ENCODE measurements at places on chromosomes 11 and 22. TPM values are rescaled to one million over a fixed set of nuclear protein-coding genes. Genes with fewer than 3 reads are reported as not detected.

Gene MS4A6A
- total RNA-seq, result not detected

GRCh38 chr11:114563077-114563476 lies 3.4 kb upstream of the NXPE1 start:
- DNase-seq, result no peak
- H3K4me1 ChIP-seq, result peaks cover 4% of the 10 kb centered on the region
- peaks cover 2% of the 10 kb centered on the region for H3K36me3 ChIP-seq
- no peak overlapping the region for H3K27ac ChIP-seq
- H3K4me3 ChIP-seq, result no peak overlapping the region

GRCh38 chr11:101336858-101337257 lies 207.2 kb upstream of the PGR start:
- H3K27ac ChIP-seq, result no peak overlapping the region
- H3K27me3 ChIP-seq, result no peaks in the 10 kb centered on the region
- H3K36me3 ChIP-seq, result no peaks in the 10 kb centered on the region
- H3K4me1 ChIP-seq, result no peaks in the 10 kb centered on the region
- H3K4me3 ChIP-seq, result no peak overlapping the region

DNA sequence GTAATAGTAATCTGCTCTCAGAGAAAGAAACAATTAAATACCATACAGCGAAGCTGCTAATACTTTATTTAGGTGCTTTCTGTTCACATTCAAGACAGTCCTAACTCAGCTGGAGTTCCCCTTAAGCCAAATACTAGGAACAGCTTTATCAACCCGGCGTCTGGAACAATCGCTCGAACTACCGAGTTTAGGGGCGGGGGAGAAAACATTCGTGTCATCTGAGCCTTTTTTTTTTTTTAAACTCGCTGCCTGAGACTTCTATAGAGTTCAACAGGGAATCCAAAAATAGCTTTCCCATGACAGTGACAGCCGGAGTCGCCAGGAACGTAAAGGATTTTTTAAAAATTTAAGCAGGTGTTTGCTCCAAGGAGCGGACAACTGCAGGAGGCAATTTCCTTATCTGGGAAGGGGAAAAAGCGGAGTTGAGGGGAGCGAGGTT lies 852 bp downstream of the TRAF6 start:
- no peaks in the 10 kb centered on the region for H3K27me3 ChIP-seq
- peaks cover 2% of the 10 kb centered on the region for H3K4me1 ChIP-seq
- H3K4me3 ChIP-seq, result peak overlapping the region; percentile 98
- DNase-seq, result no peak
- H3K36me3 ChIP-seq, result no peaks in the 10 kb centered on the region

DNA sequence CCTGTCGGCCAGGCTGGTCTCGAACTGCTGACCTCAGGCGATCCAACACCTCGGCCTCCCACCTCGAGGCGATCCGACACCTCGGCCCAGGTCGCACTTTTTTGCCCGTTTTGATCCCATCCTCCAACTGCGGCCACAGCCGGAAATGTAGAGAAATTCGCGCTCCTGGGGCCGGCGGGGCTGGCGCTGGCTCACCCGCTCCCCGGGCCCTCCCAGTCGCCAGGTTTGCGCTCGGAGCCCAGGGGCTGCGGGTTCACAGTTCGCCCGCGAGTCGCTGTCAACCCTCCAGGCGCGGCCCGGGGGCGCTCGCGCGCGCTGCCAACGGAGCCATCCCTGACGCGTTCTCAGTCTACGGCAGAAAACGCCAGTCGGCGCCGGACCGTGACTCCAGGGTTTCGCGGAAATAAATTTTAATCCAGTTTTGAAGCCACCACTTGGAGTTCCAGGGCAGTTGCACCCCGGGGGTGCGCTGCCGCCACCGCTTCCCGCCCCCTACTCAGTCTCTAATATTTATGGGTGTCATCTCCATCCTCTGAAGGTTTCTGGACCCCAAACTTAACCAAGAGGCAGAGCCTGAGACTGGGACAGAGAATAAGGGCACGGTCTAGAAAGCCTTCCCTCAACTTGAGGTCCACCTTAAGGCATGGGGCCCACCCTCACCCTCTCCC lies 1.5 kb upstream of the KLHDC7B start:
- no peaks in the 10 kb centered on the region for H3K27me3 ChIP-seq
- peak overlapping the region; percentile 46 for H3K4me3 ChIP-seq
- DNase-seq, result peak; percentile 89

Gene OR52A1
- 0.09 TPM for total RNA-seq

DNA sequence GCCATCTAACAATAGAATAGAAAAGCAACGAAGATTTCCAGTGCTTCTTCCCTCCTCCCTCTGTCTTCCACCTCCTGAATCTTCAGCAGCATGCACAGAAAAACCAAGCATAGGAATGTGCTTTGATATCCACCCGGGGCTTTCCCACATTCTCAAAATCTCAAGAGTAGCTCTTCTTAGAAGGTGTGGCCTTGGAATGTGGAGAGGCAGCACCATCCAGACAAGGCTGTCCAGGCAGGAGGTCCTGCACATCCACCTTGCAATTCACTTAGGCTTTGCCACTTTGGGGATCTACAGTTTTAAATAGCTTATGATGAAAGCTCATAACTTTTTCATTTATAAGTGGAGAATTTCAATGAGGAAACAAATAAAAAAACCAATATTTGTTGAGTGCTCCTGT lies 72.9 kb downstream of the KIRREL3 start:
- no peak overlapping the region for H3K27ac ChIP-seq
- H3K4me3 ChIP-seq, result no peak overlapping the region
- no peaks in the 10 kb centered on the region for H3K27me3 ChIP-seq
- no peaks in the 10 kb centered on the region for H3K4me1 ChIP-seq

DNA sequence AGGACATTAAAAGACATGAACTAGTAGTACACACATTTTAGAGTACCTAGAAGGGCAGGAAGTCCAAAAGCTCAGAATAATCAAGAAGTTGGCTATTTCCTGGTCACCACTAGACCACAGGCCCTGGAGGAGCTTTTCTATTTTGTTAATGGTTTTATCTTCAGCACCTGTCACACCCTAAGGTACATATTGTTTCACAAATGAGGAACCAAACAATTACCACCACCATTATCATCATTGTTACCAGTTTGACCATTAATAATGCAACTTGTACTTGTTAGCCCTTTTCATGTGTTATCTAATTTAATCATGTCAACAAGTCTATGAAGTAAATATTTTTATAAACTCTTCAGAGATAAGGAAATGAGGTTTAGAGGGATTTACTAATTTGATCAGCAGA lies 4.9 kb downstream of the MRPL48 start:
- no peak overlapping the region for H3K4me3 ChIP-seq
- peaks cover 4% of the 10 kb centered on the region for H3K36me3 ChIP-seq
- no peaks in the 10 kb centered on the region for H3K27me3 ChIP-seq
- no peak overlapping the region for H3K27ac ChIP-seq

DNA sequence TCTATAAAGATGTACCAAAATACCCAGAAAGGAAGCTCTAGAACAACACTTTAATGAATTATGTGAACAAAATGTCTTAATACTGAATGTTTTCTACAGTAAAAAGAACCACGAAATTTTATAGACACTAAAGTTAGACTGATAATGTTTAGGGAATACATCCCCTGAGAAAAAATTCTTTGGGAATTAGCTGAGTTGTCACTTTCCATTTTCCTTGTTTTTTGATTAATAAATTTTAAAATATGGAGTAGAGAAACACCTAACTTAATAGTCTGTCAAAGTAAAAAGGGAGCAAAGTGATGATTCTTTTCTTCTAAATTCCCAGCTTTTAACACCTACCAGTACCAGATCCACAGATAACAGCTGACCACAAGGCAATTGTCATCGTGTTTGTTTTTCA lies 23.1 kb upstream of the SCN3B start:
- no peak overlapping the region for H3K4me3 ChIP-seq
- no peak overlapping the region for H3K27ac ChIP-seq
- no peaks in the 10 kb centered on the region for H3K27me3 ChIP-seq

DNA sequence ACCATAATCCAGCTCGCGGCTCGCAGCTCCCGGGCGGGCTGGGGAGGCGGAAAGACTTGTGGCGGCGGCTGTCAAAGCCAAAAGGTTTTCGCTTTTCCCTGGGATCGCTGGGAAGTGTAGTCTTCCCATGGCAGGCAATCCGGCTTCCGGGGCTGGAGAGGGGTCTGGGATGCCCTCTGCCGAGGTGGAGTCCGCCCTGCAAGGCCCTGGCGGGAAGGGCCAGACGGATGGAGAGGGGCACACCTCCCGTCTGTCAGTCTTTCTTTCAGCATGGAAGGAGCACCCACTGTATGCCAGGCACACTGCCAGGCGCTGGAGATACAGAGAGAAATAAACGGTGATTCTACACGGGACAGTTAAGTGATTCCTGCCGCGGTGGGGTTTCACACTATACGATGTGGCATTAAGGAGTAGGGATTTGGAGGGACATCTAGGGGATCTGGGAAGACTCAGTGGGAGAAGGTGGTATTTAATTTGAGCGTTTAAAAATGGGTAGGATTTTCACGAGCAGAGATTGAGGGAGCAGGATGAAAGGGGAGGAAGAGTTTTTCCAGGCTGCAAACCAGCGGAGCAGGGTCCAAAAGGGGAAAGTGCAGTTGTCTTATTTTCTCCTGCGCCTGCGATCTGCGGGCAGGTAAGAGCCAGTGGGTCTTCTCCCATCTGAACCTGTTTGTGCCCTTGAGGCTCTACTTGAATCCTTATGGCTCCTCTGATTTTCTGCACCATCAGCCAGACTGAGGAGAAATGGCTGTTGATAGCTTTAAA lies at the start of gene BACE1:
Gene BACE1, minus strand, starts transcription at position 60 of the 765 bp plus-strand sequence. CDS start 461 bp downstream, outside the sequence.
- peak within 1 kb of the TSS; percentile 65 for H3K4me3 ChIP-seq
- H3K27ac ChIP-seq, result no peak within 1 kb of the TSS
- H3K36me3 ChIP-seq, result no peaks in the 10 kb centered on the region
- H3K4me1 ChIP-seq, result no peaks in the 10 kb centered on the region

- H3K36me3 ChIP-seq, result 0 out of 2 replicates have a peak, but pooled peaks cover 10% of the 10 kb centered on the region
- no peaks in the 10 kb centered on the region for H3K4me1 ChIP-seq
- no peaks in the 10 kb centered on the region for H3K27me3 ChIP-seq
- DNase-seq, result peak; percentile 71
- H3K27ac ChIP-seq, result no peak overlapping the region
- no peak overlapping the region for H3K4me3 ChIP-seq
Measured at GRCh38 chr22:23862103-23862502, 4.4 kb downstream of the SLC2A11 start.

DNA sequence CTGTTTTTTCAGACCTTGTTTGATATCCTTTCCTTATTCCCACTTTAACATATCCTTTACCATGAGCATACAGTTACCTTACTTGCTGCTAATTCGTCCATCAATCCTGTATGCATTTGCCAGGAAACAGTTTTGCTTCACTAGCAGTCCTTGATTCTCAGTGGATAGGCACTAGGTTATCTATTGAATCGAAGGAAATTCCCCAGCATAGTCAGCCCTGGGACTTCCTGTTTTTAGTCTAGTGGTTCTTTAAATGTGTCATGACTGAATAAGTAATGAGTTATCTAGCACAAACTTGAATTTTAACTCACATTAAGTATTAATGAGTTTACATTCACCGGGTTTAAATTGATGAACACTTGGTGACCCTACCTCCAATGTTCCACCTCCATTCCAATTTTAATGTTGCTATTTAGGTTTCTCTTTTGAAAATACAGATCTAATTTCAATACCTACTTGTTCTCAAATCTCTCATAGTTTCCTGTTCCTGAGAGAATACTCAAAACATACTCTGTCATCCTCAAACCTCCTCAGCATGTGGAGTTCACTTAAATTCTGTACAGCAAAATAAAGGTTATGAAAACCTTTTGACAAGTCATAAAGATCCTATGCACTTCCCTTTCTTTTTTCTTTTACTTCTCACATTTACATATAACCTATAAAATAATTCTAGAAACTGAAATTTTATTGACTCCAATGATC lies 1375.1 kb upstream of the TENM4 start:
- 0 out of 2 replicates have a peak, but pooled peaks cover 2% of the 10 kb centered on the region for H3K4me1 ChIP-seq
- H3K27ac ChIP-seq, result no peak overlapping the region
- H3K36me3 ChIP-seq, result no peaks in the 10 kb centered on the region

Gene PLEKHA7
- total RNA-seq, result 21.0 TPM

DNA sequence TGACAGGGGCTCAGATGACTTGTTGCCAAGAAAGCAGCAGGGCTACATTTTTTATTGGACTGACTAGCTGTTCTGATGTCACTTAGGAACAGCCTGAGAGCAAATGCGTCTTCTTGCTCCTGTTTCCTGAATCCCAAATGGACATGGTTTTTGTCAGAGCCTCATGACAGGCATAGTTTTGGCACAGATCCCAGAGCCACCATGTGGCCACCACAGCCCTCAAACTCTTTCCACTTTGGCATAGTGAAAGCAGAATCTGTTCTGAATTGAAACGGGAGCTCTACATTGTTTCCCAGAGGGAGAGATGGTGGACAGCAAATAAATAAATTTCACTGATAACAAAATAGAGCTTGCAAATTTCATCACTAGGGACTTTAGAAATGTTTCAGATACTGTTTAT lies 222.2 kb downstream of the C11orf87 start:
- no peak overlapping the region for H3K4me3 ChIP-seq
- no peaks in the 10 kb centered on the region for H3K27me3 ChIP-seq
- H3K27ac ChIP-seq, result no peak overlapping the region
- DNase-seq, result no peak
- no peaks in the 10 kb centered on the region for H3K36me3 ChIP-seq

DNA sequence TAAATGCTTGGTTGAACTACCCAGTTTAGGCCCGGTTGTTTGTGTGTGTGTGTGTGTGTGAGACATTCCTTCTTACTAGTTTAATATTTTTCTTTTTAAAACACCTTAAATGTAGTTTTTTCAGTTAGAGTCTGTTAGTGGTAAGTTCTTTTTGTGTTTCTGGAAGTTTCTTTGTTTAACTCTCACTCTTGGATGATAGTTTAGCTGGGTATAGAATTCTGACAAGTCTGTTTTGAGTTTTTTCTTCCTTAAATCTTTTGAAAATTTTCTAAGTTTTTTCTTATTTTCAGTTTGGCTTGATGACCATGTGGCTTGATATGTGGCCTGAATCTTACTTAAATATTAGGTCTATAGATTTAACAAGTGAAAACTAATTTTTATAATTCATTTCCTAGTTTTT lies 60.1 kb downstream of the PDE3B start:
- H3K27me3 ChIP-seq, result no peaks in the 10 kb centered on the region
- no peaks in the 10 kb centered on the region for H3K4me1 ChIP-seq
- H3K36me3 ChIP-seq, result peaks cover 20% of the 10 kb centered on the region

Gene RAB36
- total RNA-seq, result 1.4 TPM

Gene SMIM35
- not detected for total RNA-seq

Gene APOBEC3H
- total RNA-seq, result 0.48 TPM

- no peak overlapping the region for H3K4me3 ChIP-seq
- no peaks in the 10 kb centered on the region for H3K27me3 ChIP-seq
- 0 out of 2 replicates have a peak, but pooled peaks cover 4% of the 10 kb centered on the region for H3K36me3 ChIP-seq
- H3K27ac ChIP-seq, result no peak overlapping the region
- H3K4me1 ChIP-seq, result peaks cover 9% of the 10 kb centered on the region
- no peak for DNase-seq
Measured at GRCh38 chr11:47516984-47517853, 35.7 kb downstream of the CELF1 start.

GRCh38 chr11:108624196-108624925 lies 30.8 kb upstream of the EXPH5 start:
- no peak overlapping the region for H3K27ac ChIP-seq
- no peaks in the 10 kb centered on the region for H3K36me3 ChIP-seq
- DNase-seq, result no peak
- H3K27me3 ChIP-seq, result no peaks in the 10 kb centered on the region

Gene DRICH1
- not detected for total RNA-seq
